GOT3 (cell line): ENCODE measurements at places on chromosomes 13 and 19.

DNA sequence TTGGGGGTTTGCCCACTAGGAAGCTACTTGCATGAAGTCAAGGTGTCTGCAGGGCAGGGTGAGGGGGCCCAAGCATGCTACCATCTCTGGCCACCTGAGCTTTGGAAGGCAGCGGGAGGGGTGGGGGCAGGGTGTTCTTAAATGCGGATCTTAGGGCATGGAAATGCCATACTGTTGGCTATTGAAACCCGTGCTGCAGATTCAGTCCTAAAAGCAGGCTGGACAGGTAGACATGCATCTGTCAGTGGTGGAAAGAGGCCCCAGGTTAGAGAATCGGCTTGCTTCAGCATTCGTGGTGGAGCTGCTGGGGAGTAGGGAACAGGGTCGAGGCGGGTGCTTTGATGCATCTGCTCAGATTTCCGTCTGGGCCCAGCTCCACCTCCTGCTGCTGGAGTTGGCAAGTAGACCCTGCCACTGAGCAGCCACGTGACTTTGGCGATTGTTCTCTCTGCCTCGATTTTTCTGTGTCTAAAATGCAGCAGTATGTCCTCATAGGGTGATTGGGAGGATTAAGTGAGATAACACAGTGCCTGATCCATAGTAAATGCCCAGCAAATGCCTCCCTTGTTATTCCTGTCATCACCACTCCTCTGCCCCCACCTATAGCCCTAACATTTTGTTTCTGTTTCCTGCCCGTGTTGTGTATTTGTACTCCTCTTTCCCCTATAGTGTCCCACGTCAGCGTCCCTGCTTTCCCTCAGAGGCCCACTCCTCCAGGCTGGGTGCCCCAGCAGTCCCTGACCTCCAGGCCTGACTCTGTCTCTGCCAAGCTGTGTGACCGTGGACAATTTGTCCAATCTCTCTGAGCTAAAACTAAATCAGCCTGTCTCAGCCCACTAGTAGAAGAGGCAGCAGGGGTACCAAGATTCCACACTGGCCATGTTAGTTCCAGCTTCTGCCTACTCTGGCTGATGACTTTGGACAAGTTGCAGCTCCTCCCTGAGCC, 5.8 kb downstream of the PPP1R37 start:
- DNase-seq, result no peak

GRCh38 chr19:51318687-51319648, 7.5 kb downstream of the IGLON5 start:
- DNase-seq, result no peak

DNA sequence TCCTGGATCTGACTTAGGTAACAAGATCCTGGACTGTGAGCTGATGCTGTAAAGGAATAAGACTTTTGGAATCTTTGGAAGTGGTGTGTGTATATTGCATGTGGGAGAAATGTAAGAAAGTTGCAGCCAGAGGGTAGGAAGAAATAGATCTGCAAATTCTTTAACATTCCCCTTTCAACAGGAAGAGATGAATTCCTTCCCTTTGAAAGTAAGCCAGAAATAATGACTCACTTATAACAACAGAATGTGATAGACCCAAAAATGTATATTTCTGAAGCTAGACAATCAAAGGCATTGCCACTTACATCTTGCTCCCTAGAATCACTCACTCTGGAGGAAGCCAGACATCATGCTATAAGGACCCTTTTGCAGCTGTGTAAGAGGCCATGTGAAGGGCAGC, 9.8 kb upstream of the SIAH3 start:
- no peak for DNase-seq

DNA sequence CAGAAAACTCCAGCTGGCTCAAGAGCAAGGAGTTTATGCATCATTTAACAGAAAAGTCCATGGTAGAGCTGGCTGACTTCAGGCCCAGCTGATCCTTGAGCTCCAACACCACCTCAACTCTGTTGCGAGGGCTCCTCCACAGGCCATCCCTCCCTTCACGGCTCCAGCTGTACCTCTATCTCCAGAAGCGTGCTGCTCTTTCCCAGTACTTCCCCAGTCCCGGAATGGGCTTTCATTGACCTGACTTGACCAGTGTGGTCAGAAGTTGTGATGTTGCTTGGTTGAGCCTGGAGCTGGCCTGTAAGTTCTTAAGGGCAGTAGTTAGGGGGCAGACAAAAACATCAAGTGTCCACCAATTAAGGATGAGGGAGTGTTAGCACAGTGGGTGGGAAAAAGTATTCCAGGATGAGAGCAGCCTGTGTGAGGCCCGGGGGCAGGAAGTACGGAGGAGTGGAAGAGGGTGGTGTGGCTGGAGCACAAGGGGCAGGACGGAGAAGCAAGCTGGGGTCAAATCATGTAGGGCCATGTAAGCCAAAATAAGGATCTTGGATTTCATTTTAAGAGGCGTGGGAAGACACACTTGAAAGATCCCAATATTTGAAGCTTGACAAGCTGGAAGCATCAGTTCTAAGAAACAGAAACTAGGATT, 24.0 kb downstream of the SKA3 start:
- DNase-seq, result no peak

DNA sequence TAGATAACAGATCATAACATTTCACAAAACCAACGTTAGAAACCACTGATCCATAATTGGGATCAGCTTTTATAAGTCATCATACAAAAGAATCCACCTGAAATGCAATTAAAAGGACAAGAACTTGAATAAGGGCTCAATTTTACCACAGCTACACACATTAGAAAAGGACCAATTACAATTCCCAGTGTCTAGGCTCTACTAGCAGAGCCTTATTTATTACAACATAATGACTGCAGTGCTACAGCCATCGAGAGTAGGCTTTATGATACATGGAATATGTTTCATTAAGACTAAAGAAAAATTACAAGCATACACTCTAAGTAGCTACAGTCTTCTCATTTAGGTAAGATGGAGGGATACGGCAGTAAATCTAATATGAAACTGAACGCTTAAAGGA, 2.9 kb downstream of the RBM26 start:
- no peak for DNase-seq

GRCh38 chr19:5563935-5564612, 3.7 kb downstream of the TINCR start:
- no peak for DNase-seq

- no peak for DNase-seq
Observed at GRCh38 chr19:19429361-19429760, 23.9 kb downstream of the GATAD2A start.

- DNase-seq, result peak; percentile 47
Observed at GRCh38 chr13:39602277-39602613, 748 bp downstream of the LHFPL6 start.

GRCh38 chr19:39701291-39701690, 3.0 kb upstream of the LGALS14 start:
- DNase-seq, result no peak

- DNase-seq, result no peak
Observed at GRCh38 chr13:37114250-37114649, 8.8 kb upstream of the CSNK1A1L start.

- DNase-seq, result no peak
Observed at GRCh38 chr13:32822771-32823170, 193.5 kb upstream of the KL start.

- no peak for DNase-seq
Observed at GRCh38 chr19:55678121-55678671, 3.2 kb downstream of the EPN1 start.

DNA sequence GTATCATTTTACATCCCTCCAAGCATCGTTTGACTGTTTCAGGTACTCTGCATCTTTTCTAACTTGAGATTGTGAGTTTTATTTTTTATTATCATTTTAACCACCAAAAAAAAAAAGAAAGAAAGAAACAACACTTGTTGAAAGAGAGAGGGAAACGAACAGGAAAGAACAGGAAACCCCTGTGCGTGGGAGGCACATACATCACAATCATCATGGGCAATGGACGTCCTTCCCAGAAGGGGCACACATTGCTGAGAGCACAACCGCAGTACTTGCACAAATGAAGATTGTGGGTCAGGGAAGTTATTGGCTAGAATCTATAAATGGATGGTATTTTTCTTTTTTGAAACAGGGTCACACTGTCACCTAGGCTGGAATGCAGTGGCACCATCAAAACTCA, 1.7 kb downstream of the CLC start:
- no peak for DNase-seq

GRCh38 chr13:66218583-66218982, 1011.6 kb downstream of the PCDH9 start:
- DNase-seq, result no peak

DNA sequence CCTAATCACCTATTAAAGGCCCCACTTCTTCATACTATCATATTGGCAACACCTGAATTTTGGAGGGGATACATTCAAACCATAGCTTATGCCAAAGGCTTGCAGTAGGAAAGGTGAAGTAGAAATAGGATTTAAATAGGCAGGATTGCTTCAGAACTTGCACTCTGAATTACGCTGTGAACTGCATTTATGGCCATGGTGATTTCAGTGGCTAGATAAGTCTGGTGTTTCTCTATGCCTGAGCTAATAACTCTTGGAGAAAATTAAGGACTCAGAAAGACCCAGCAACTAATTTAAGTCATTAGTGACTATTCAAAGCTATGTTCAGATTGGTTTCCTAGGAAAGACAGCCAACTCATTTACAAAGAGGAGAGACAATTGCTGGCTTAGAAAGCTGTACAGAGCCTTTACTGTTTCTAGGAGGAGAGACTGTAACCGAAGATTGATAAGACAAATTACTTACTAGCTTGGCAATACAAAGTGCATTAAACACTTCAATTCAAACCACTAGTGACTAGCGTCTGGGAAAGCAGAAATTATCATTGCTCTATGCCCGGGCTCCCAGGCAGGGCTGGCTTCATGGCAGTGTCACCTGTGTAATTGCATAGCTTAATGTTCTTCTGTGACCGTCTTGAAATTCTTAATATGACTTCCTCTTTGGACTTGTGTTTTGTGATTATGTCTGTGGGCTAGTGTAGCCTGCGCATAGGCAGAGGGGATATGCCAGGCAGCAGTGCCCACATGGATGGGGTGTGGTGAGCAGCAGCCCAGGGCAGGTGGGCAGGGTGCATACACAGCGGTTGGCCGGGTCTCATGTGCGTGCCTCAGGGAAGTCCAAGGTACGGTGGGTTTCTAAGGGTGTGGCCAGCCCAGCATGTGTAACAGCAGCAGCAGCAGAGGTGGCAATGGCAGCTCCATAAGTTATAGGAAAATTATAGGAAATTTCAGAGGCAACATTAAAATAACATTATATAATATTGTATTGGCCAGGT, 60.1 kb downstream of the KL start:
- DNase-seq, result no peak

DNA sequence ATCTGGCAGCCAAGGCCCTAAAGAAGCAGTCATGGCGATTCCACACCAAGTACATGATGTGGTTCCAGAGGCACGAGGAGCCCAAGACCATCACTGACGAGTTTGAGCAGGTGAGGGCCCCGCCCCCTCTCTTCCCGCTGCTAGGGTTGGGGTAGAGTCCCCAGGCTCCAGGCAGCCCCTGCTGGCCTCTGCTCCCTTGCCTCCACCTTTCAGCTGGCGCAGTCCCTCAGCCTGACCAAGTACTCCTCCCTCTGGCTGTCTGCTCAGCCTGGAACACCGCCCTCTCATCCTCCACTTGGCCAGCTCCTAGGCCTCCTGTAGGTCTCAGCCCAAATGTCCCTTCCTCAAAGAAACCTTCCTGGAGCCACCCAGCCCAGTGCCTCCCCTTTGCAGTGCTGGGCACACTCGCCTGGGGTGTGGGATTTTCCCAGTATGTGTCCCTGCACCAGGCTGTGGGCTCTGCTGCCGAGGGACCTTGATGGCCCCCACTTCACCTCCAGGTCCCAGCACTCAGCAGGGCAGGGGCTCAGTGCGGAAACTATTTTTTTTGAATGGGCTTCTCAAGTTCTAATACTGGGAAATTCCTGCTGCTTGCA, 5.7 kb downstream of the LENG1 start:
- DNase-seq, result no peak

DNA sequence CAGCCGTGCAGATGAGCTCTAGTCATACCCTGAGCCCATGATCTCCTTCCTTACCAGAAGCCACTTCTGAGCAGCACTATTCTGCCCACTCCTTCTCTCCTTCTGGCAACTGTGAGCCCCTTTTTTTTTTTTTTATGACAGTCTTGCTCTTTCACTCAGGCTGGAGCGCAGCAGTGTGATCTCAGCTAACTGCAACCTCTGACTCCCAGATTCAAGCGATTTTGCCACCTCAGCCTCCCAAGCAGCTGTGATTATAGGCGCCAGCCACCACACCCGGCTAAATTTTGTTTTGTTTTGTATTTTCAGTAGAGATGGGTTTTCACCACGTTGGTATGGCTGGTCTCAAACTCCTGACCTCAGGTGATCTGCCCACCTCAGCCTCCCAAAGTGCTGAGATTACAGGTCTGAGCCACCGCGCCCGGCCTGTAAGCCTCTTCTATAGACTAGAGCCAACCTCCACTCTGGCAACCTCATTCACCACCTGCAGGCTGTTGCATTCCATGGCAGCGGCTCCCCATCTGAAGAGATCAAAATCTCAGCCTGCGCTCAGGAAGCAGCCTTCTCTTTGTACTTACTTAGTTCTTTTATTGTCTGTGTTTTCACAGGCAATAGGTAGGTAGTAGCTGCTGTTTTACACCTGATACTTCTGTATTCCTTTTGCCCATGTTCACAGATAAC, 34.8 kb upstream of the NDFIP2 start:
- no peak for DNase-seq

GRCh38 chr13:99074693-99075092, 96.8 kb upstream of the DOCK9 start:
- DNase-seq, result no peak

DNA sequence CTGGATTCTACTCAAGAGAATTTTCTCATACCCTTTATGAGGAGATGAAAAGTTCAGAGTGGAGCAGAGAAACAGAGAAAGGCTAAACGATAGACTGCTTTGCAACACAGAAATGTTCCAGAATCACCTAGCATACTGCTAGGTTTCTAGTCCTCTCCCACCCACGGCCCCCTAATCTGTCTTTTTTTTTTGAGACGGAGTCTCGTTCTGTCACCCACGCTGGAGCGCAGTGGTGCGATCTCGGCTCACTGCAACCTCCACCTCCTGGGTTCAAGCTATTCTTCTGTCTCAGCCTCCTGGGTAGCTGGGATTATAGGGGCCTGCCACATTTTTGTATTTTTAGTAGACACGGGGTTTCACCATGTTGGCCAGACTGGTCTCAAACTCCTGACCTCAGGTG, 4.8 kb downstream of the SUGP2 start:
- no peak for DNase-seq

GRCh38 chr13:22432690-22433089, 748.1 kb upstream of the SGCG start:
- DNase-seq, result no peak

DNA sequence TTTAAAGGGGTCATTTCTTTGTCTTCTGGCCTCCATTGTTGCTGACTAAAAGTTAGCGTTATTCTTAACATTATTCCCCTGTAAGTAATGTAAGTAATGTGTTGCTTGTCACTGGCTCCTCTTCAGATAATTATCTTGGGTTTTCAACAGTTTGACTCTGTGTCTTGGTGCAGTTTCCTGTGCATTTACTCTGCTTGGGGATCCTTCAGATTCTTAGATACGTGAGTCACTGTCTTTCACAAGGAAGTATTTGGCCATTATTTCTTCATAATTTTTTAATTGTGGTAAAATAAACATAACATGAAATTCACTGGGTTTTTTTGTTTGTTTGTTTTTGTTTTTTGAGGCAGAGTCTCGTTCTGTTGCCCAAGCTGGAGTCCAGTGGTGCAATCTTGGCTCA, 13.5 kb upstream of the OR7D2 start:
- DNase-seq, result no peak

GRCh38 chr19:31648347-31648746, 299.1 kb upstream of the TSHZ3 start:
- no peak for DNase-seq

GRCh38 chr13:20125129-20125782, 35.6 kb downstream of the GJA3 start:
- DNase-seq, result no peak
